ENCODE measurements at places on chromosomes 16 and 17.

- no peak for DNase-seq
These were observed 13.3 kb upstream of the FZD2 start for GRCh38 chr17:44543905-44544523.

DNA sequence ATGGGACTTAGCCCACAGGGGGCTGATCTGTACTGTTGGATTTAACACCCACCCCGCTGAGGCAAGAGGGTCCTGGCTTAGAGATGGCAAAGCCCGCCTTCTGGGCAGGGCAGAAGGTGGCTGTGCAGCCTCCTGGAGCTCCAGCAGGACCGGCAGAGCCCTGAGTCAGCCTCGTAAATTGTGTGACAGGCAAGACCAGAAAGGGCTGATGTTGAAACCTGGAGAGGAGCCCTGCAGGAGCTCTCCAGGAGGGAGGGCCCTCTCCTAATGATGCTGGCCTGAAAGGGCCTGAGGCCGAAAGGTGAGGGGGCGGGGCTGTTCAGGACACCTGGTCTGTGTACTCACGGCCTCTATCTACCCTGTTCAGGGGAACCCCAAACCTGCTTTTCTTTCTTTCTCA is 22.5 kb upstream of the MYO15B start:
- DNase-seq: no peak

GRCh38 chr16:87684106-87684677 is 81.6 kb downstream of the KLHDC4 start:
- DNase-seq: no peak

DNA sequence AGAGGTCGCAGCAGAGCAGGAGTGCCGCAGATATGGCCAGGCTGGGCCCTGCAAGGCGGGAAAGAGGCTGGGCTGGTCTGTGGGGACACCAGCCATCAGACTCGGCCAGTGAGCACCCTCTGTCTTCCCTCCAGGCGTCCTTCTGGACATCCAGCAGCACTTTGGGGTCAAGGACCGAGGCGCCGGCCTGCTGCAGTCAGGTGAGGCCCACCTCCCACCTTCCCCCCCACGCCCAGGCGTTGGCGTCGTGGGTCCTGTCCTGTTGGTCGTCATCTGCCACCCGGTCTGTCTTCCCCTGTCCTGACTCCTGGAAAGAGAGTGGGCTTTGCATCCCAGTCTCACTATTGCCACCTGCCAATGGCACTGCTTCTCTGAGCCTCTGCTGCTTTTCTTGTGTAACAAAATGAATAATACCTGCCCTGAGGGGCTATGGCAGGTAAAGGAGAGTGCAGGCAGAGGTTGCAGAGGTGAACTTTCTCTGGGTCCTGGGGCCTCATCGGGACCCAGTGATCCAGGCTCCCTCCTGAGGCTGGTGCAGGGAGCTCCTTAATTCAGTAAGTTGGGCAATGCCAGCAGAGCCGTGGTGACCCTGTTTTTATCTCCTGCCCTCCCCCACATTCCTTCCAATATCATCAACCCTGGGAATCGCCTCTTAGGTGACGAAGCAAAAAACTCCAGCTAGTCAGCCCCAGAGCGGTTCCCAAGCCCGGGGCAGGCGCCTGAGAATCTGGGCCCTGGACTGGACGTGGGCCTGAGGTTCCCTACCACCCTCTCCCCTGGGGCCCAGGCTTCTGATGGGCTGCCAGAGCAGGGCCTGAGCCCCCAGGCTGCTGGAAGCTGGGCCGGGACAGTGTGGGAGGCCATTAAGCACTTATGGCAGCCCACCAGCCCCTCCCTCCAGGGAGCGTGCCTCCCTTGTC is 14.7 kb downstream of the SPNS2 start:
- DNase-seq: no peak

DNA sequence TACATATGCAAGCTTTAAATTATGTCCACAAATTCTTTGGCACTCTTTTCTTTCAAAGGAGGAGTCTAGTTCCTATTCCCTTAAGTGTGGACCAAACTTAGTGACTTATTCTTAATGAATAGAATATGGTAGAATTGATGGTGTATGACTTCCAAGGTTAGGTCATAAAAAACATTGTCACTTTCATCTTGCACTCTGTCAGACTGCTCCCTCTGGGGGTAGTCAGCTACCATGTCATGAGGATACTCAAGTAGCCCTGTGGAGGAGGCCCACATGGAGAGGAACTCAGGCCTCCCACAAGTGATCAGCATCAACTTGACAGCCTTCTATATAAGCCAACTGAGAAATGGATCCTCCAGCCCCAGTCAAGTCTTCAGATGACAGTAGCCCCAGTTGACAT is 58.0 kb upstream of the SCNN1B start:
- DNase-seq: no peak

DNA sequence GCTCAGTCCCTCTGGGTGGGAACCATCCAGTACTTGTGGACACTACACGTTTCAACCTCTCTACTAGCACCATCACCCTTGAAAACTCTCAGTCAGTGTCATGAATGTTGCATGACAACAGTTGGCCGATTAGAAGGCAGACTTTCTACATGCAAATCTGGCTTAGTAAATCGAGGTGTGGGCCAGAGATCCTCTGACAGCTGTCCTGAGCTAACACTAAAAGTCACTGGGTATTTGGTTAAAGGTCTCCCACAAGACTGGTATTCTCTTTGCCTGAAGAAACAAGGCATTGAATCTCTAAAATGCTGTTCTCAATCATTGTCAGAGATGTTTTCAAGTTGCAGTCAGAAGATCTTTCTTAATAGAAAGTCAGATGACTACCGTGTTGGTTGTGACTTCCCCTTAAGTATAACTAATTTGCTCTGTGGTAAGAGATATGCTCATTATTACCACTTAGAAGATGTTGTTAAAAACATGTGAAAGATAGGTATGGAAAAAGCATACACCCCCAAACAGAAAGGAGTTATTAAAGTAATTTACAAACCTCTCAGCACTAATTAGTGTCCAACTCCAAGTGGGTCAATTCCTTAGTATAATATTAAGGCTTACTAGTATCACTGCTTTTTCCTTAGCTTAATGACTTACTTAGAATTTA is 62.3 kb downstream of the WNT3 start:
- DNase-seq: no peak

- no peak for DNase-seq
These were observed 2.9 kb downstream of the SPATA32 start for GRCh38 chr17:45258981-45259380.

DNA sequence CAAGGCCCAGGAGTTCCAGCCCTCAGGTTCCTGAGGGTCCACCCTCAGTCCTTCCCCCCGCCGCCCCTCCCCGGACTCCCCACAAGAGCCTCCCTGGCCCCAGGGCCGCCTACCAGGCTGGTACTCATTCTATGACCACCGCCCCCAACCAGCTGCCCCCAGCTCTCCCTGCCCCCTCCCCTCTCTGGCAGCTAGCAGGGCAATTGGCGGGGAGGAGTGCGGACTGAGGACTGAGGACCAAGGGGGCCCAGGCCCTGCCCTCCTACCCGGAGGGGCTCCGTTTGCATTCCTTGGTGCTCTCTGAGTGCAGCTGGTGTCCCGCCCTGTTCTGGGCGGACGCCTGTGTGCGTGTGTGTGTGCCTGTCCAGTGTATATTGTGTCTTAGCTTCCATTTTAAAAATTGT is 19.1 kb downstream of the UNC13D start:
- DNase-seq: no peak

DNA sequence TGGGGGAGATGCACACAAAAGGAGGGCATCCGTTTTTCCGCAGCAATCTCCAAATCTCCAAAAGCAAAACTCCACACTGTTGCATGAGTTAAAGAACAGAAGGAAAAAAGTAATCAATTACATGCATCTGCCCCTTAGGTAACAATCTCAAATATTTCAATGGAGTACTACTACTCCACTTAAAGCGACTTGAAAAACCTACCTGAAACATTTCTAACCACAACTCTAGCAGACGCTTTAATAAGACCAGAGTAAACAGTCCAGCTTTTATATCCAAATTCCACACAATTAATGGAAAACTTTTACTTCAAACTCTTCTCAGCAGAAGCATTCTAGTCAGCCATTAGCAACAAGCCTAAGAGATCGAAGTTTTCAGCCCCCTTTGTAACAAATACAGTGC is 29.9 kb downstream of the AP1G1 start:
- DNase-seq: no peak

GRCh38 chr16:90026135-90026534 is 6.9 kb upstream of the DBNDD1 start:
- no peak for DNase-seq

DNA sequence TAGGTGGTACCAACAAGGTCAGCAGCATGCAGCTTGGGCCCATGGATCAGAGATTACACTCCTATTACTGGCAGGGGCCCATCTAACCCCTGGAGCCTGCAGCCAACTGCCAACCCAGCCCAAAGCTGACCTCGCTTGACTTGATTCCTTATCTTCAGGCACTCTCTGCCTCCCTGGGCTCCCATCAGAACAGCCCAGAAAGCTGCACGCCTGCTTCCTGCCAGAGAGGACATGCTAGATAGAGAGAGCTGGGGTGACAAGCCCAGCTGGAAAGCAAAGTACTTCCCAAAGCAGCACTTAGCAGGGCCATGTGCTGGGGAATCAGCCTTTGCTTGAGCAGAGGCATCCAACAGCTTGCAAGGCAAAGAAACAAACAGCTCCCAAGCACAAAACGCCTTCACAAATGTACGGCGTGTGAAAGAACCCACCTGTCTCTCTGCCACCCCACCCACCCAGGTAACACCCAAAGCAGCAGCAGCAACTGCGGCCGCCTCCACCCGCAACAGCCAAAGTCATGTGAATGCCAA is 74.2 kb upstream of the NLK start:
- no peak for DNase-seq

DNA sequence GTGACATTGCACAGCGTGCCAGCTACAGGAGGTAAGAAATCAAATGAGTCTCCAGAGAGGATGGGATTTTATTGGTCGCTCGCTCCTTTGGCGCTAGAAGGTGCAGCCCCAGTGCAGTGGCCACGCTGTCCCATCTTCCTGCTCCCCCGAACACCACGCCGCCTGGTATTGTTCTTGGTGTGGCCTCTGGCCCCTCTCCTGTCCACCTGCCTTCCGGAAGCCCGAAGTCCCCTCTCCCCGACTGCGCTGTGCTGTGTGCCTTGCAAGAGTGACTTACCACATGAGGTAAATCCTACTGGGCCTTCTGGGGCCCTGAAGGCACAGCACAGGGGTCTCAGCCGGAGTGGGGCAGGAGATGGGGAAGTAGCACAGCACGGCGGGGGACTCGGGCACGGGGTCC is 58.2 kb downstream of the MARCHF10 start:
- no peak for DNase-seq

GRCh38 chr17:68812876-68813584 is 142.2 kb downstream of the ABCA8 start:
- DNase-seq: no peak

GRCh38 chr16:85159179-85159980 is 47.1 kb upstream of the CIBAR2 start:
- DNase-seq: no peak

GRCh38 chr17:47877368-47878034 is 18.5 kb upstream of the SP2 start:
- no peak for DNase-seq

- no peak for DNase-seq
These were observed 194.9 kb downstream of the MSI2 start for GRCh38 chr17:57451191-57451590.

- DNase-seq: no peak
These were observed 45.1 kb upstream of the SSTR5 start for GRCh38 chr16:1027501-1027815.

GRCh38 chr16:88957887-88958577 is 19.0 kb downstream of the CBFA2T3 start:
- no peak for DNase-seq

DNA sequence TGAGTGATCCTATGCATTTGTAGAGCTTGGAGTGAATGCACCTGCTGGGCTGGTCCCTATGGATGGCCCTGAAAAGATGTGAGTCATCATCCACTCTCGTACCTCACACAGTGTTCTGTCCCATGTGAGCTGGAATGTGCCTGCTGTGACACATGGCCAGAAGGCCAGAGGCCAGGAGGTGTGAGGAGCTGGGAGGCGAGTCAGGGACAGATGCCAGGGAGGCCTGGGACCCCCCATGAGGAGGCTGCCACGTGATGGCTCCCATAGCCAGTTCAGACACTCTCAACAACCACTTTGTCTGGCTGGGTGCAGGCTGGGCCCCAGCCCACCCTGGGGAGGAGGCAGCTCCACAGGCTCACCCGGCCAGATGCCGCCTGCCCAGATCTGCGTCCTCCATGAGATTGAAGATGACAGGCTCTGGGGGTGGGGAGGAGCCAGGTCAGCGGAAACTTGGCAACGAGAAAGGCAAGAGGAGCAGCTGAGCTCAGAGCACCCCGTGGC is 168.8 kb downstream of the C16orf78 start:
- no peak for DNase-seq

GRCh38 chr16:64952177-64952576 is 169.7 kb downstream of the CDH11 start:
- no peak for DNase-seq

GRCh38 chr16:79876332-79876730 is 275.8 kb upstream of the MAF start:
- no peak for DNase-seq

DNA sequence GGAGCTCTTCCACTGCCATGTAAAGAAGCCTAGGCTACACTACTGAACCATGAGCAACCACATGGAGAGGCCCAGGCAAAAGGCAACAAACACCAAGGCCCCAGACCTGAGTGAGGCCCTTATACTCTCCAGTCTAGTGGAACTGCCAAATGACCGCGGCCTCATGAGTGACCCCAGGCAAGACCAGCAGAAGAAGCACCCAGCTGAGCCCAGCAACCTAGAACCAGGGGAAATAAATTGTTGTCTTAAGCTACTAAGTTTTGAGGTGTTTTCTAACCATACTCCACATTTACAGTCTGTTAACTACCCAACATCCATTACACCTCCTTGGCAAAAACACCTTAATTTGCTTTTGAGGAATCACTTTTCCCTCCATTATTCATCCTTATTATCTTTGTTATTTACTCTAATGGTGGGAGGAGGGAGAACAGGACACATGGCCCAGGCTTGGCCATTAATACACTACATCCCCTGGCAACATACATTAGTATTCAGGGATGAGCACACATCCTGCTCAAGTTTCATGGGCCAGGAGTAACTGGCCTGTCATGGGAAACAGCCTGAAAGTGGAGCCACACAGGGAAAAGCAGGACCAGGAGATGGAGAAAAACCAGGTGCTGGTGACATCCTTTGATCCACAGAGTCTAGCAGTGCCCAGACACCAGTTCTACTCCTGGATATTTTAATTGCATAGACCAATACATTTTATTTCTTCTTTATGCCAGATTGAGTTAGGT is 26.2 kb downstream of the SLC39A11 start:
- no peak for DNase-seq

DNA sequence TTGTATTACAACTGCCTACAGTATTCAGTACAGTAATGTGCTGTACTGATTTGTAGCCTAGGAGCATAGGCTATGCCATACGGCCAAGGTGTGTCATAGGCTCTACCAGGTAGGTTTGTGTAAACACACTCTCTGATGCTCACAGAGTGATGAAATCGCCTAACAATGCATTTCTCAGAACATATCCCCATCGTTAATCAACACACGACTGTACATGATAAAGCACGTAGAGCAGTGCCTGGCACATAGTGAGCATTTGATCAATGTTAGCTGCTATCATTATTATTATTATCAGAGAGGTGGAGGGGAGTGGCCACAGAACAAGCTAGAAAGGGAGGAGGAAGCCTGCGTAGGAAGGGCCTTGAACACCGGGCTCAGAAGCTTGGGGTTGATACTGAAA is 81.1 kb upstream of the LHX1 start:
- no peak for DNase-seq

Measured in NCI-H446 (cell line).